Astrocyte of the cerebellum (primary cell): ENCODE measurements at places on chromosomes 7 and 10.

- DNase-seq, result no peak
Observed at GRCh38 chr10:43235070-43235900, 31.6 kb downstream of the RASGEF1A start.

DNA sequence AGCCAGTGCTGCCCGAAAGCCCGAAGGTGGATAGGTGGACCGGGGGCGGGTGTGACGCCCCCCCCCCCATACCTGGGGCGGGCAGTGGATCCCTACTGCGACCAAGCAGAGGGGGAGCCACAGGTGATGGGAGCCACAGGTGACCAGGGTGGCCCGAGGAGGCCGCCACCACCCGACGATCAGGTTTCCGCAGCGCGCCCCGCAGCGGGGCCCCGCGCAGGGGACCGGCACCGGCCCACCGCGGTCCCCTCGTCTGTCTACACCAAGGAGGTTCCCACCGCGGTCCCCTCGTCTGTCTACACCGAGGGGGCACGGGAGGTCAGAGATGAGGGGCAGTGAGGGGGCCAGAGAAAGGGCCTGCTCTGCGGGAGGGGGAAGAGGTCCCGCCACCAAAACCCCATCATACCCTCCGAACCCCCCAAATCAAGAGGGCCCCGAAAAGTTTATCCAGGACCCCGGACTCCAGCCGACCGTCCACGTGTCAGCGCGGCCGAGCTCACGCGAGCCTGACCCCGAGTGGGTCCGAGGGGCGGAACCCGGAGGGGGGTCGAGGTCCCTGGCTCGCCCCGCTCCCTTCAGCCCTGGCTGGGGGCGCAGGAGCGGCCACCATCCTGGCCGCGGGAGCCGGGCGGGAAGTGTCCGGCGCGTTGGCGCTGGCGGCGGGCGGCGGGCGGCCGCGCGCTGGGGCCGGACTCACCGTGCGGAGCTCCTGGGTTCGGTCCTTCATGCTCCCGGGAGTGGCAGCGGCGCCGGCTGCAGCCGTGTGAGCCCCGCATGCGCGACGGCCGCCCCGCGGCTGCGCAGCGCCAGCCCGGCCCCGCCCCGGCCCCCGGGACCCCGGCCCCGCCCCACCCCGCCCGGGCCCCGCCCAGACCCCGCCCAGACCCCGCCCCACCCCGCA, at the start of gene STX1A:
STX1A (minus strand) TSS at position 765 of the 901 bp plus-strand sequence; CDS start at position 727, 38 bp downstream.
- no peak for DNase-seq

DNA sequence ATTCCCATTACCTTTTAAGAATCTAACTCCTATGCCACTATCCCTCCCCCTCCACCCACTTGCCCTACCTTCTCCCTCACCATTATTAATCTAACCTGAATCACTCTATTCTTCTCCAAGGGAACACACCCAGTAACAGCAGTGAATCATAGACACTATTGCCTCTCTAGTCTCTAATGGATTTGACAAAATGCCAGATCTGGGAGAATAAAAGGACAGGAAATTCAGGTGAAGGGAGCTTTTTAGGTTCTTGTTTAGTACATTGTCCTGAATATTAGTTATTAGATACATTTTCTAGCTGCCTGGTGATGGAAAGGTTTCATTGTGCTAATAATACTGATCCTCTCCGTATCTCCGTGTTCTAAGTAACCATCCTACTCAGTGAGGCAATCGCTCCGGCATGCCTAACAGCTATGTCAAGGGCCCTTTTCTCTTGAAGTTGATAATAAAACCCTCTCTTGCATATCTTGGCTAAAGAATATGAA, 4.1 kb upstream of the SFR1 start:
- no peak for DNase-seq

DNA sequence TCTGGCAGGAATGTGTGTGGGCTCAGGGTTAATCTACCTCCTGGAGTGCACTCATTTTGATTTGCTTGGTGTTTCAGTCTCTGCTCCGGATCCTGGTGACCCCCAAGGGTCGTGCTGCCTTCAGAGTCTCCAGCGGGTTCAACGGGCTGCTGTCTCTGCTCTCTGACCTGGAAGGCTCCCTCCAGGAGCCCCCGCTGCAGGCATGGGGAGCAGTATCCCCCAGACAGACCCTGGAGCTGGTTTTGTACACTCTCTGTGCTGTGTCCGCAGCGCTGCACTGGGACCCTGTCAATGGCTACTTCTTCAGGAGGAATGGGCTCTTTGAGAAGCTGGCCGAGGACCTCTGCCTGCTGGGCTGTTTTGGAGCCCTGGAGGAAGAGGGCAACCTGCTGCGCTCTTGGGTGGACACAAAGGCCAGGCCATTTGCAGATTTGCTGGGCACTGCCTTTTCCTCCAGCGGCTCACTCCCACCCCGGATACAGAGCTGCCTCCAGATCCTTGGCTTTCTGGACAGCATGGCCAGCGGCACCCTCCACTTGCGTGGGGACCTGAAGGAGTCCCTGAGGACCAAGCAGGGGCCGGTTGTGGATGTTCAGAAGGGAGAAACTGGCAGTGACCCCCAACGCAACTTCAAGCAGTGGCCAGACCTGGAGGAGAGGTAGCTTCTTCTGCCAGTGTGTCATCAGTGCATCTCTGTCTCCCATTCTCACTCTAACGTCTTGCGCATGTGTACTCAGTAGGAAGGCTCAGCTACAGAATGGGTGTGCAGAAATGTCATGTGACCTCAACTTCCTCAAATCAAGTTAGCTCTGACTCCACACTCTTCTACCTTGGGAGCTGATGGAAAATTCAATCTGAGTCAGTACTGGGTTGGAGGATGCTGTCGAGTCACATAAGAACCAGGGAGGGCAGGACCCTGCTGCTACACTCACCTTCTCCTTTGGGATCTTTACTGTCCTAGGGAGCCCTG, 58.5 kb downstream of the WDFY4 start:
- no peak for DNase-seq

GRCh38 chr10:32159264-32159663, 103.0 kb upstream of the KIF5B start:
- DNase-seq, result no peak

DNA sequence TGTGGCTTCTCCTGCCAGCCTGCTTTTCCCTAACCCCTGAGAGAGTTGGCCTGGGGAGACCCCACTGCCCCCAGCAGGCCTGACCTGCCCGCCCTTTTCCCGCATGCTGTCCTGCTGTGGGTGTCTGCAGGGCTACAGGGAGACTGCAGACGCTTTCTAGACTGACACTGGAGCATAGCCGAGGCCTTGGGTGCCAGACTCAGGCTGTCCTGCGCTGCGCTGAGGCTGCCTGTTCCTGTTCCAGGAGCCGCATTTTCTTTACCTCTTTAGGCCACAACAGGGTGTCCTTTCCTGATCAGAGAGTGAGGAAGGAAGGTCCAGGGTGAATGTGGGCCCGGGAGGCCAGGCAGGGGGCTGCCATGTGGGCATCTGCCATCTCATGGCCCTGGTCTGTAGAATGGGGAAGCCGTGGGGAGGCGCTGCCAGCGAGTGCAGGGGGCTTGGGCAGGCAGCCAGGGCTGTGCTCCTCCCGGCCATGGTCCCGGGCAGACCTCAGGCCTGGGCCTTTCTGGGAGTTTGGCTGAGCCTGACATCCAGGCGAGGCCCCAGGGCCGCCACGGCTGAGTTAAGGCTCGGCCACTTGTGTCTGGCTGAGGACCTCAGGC, 3.6 kb downstream of the PWWP2B start:
- no peak for DNase-seq

- no peak for DNase-seq
Observed at GRCh38 chr7:68547799-68548198, 1050.5 kb upstream of the AUTS2 start.

- no peak for DNase-seq
Observed at GRCh38 chr10:92816091-92816531, 32.2 kb upstream of the EXOC6 start.

DNA sequence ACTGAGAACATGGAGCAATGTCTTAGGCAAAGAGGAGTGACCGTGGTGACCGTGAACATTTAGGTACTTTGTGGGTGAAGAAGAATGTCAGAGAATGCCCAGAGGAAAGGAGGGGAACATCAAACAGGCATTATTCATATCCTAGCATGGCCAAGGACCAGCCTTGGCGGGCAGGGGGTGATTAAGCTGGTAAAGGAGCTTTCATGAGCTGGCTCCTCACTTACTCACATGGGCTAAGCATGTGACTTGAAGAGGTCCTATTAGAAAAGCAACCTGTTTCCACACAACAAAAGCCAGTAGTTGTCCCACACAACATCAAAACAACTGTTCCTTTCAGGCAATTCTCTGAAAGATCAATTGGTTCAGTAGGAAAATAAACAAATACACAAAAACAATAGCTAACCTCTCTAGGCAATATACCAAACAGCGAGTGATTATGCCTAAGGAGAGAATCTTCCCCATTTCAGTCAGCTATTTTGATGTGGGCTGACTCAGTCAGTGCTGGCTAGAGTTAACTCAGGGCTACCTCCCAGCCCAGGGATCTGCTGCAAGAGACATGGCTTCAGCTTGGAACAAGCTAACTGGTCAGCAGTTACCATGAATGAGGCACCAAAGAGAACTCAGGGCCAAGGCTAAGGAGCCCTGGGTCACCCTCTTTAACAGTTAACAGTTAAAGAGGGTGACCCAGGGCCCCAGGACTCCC, 283.5 kb downstream of the ARHGAP12 start:
- no peak for DNase-seq

DNA sequence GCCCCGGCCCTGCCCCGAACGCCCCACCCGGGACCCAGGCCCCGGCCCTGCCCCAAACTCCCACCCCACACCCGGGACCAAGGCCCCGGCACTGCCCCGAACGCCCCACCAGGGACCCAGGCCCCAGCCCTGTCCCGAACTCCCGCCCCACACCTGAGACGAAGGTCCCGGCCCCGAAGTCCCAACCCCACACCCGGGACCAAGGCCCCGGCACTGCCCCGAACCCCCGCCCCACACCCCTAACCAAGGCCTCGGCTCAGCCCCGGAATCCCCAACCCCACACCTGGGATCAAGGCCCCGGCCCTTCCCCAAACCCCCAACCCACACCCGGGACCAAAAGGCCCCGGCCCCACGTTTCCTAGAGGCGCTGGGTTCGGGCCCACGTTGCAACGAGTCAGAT, 1.1 kb upstream of the LARP4B start:
- no peak for DNase-seq

GRCh38 chr7:59079-60016, 133.0 kb upstream of the FAM20C start:
- DNase-seq, result no peak

- DNase-seq, result no peak
Observed at GRCh38 chr7:985915-986741, 3.1 kb downstream of the CYP2W1 start.

GRCh38 chr10:14158575-14158974, 172.1 kb downstream of the FRMD4A start:
- no peak for DNase-seq

DNA sequence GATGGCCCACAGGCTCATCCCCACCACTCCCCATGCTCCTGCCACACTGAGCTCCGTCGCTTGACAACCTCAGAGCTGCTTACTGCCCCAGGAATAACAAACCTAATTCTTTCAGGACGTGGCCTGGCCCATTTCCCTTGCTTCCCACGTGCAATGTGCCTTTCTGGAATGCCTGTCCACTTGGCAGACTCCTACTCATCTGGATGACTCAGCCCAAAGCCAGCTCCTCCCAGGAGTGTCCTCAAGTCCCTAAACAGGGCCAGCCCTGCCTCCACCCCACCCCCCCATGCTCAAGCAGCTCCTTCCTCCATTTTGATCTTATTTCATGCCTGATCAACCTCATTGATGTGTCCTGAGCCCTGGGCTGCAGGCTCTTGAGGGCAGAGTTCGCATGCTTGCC, 164.9 kb upstream of the RNF32 start:
- peak; percentile 80 for DNase-seq

DNA sequence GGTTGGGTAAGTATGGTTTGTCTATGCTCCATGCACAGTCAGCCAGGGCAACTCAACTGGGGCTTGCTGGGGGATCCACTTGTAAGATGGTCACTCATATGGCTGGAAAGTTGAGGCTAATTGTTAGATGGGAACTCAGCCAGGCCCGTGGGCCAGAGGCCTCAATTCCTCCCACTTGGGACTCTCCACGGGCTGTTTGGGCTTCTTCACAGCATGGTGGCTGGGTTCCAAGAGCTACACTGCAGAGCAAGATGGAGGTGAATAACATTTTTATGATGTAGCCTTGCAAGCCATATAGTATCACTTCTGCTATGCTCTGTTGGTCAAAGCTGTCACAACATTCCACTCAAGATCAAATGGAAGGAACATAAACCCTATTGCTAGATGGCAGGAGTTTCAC, 39.2 kb downstream of the ELMO1 start:
- no peak for DNase-seq

GRCh38 chr7:134088199-134088598, 38.9 kb upstream of the LRGUK start:
- no peak for DNase-seq

DNA sequence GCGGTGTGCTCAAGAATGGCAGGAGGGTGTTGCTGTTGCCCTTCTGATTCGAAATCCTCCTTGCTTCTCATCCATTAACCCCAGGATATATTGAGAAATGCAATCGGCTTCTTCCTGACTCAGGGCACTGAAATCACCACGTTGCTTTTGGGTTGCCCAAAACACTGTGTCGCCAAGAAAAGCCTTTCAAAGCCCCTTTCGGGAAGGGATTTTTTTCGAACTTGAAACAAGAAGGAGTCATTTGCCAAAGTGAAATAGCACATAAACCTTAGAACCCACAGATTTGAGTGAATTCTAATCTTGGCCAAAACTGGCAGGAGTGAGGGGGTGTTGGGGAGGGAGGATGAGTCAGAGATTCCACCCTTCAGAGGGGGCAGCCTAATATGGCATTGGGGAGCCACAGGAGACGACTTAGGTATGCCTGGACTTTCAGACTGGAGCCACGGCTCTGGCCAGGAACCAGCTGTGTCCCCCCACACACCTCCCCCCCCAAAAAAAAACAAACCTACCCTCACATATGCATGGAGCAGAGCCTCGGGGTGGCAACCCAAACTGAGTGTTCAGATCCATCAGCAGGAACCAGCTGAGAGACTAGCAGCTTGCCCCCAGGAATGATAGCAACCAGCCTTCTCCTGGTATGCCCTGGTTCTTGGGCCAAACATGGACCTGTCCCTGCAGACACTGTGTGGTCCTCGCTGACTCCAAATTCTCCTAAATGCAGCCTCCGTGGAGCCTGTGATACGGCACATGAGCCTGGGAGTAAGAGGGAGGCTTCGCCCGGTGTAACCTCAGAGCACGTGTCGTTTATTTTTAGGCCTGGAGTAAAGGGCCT, 138.4 kb downstream of the FGFR2 start:
- DNase-seq, result peak; percentile 90

- no peak for DNase-seq
Observed at GRCh38 chr10:127035827-127036226, 130.6 kb downstream of the DOCK1 start.

GRCh38 chr7:142784096-142784495, 13.3 kb downstream of the PRSS2 start:
- DNase-seq, result no peak

- DNase-seq, result no peak
Observed at GRCh38 chr10:131694781-131695495, 205.9 kb upstream of the PPP2R2D start.

DNA sequence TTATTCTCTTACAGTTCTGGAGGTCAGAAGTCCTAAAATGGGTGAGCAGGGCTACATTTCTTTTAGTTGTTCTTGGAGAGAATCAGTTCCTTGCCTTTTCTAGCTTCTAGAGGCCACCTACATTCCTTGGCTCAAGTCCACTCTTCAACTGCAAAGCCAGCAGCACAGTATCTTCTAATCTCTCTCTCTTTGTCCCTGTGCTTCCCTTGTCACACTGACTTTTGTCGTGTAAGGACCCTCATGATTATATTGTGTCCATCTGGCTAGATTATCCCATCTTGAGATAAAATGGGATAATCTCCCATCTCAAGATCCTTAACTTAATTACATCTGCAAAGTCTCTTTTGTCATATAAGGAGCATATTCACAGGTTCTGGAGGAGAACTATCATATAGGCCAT, 359.0 kb downstream of the ADRA2A start:
- DNase-seq, result no peak
